ENCODE measurements at places on chromosomes 5 and 9. TPM values are rescaled to one million over a fixed set of nuclear protein-coding genes. Genes with fewer than 3 reads are reported as not detected.

Gene C7
- total RNA-seq: 0.83 TPM

Gene SLC36A1
- total RNA-seq: 8.4 TPM

Gene TNFSF8
- not detected for total RNA-seq

Gene PLGRKT
- 24.6 TPM for total RNA-seq

Gene CCL27
- total RNA-seq: 0.15 TPM

Gene GPRIN1
- 6.3 TPM for total RNA-seq

Gene PCDHGA1
- total RNA-seq: 2.3 TPM

Gene UHRF2
- 66.8 TPM for total RNA-seq

Gene PCDHA12
- not detected for total RNA-seq

Gene CDX1
- 0.17 TPM for total RNA-seq

Gene ANKRD18A
- total RNA-seq: 7.0 TPM

Gene PFDN1
- 62.0 TPM for total RNA-seq

Gene MRRF
- total RNA-seq: 36.7 TPM

Gene BHMT
- 0.15 TPM for total RNA-seq

Gene PCDH1
- 0.33 TPM for total RNA-seq

Gene ADAMTS12
- total RNA-seq: 12.1 TPM

Gene ARL10
- total RNA-seq: 12.1 TPM

Gene PCDHGA3
- 2.6 TPM for total RNA-seq

Gene OR1J2
- not detected for total RNA-seq

Gene TMEM232
- 7.6 TPM for total RNA-seq

Gene WNT8A
- not detected for total RNA-seq

Gene NME5
- 2.6 TPM for total RNA-seq

Gene EGFLAM
- total RNA-seq: 3.0 TPM

Gene CTSV
- 1.5 TPM for total RNA-seq

Gene STK32A
- total RNA-seq: 0.44 TPM

Gene PPP3R2
- not detected for total RNA-seq

Gene CMYA5
- total RNA-seq: 11.2 TPM

Gene TSC1
- total RNA-seq: 62.4 TPM

Gene UGT3A1
- total RNA-seq: not detected

Measured in smooth muscle cell of trachea (primary cell).